ENCODE measurements at places on chromosomes 7 and 10.

- no peak for DNase-seq
Measured at GRCh38 chr10:11573497-11573896, 38.0 kb downstream of the USP6NL start.

GRCh38 chr10:94630017-94630688 lies 53.4 kb upstream of the CYP2C18 start:
- no peak for DNase-seq

DNA sequence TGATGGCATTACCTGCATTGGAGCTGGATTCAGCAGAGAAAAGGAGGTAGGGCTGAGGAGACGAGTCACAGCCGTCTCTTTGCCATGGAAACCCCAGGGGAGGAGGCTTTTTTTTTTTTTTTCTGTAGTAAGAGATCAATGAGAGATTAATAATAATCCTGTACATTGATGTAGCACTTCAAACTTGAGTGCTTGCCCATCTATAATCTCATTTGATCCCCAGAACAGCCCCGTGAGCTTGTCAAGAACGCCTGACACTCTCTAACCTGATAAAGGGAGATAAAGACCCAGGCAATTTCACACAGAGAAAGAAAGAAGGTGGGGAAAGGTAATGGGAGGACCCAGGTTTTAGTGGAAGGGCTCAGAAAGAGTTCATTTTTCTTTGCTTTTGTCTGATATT lies 195.2 kb upstream of the FOXK1 start:
- DNase-seq: no peak

DNA sequence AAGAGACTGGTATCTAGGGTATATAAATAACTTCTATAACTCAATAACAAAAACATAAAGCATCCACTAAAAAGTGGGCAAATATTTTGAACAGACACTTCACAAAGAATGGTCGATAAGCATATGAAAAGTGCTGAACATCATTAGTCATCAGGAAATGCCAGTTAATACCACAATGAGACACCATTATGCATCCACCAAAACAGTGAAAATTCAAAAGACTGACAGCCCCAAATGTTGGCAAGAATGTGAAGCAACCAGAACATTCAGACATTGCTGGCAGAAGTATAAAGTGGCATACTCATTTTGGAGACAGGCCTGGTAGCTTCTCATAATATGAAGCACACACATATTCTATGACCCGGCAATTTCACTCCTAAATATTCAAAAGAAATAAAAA lies 26.5 kb upstream of the GSAP start:
- no peak for DNase-seq

DNA sequence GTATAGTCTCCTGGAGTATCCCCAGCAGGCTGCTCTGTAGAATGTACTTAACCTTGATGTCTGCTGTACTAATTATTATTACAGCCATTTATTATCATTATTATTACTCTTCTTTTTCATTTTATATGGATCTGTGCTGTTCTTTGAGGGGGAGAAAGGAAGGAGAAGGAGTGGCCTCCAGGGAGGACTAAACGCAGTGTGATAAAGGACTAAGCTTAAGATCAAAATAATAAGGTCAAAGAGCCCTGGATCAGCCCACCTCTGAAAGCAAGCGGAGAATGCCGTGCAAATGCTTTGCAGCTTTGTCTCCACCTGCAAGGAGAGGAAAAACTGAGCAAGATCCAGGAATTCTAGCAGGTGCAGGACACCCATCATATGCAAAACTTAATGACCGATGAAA lies 65.3 kb downstream of the RELN start:
- no peak for DNase-seq

DNA sequence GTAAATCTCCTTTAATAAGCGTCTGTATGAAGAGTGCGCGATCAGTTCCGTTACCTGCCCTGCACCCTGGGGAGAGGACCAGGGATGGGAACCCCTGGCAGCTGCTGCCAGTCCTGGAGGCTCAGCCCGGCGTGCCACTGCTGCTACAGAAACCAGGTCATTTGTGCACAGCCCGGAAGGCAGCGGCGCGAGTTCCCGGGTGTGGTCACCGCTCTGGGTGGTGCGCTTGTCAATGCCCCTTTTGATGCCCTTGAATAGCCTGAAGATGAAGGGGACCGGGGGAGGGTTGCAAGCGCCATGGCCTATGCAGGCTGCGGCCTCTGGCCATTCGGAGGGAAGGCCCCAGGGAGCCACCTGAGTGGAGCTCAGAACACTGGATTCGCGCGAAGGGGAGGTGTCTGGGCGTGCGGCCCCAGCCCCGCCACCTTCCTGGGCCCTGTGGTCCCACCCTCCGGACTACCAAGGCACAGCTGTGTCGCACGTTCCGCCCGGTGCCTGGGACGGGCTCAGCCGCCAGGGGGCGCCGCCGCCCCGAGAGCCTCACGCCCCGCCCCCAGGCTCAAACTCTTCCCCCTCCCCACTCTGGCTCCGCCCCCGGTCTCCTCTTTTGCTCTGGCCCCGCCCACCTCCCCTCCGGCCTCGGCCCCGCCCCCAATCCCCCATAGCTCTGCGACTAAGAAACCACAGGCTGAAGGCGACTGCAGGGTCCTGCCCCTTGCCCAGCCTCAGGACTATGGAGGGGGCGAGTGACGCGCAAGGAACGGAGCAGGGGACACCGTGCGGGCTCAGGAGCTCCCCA lies 16.5 kb downstream of the AP5Z1 start:
- peak; percentile 37 for DNase-seq

DNA sequence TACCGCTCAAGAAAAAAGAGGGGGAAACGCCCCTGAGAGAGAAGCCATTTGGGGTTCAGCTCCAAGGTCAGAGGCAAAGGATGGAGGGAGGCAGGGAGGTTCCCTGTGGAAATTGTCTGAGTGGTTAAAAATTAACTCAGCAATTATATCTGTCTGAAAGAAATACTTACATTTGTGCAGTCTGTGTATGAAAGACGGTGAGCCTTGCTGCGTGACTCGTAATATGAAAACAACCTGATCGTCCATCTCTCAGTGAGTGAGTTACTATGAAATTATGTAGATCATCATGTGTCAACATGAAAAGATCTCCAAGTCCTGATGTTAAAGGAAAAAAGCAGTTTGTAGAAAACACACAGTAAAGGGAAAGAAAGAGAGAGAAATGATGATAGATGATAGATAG lies 67.2 kb upstream of the FAM204A start:
- no peak for DNase-seq

Data from substantia nigra (tissue), 51 donors.